SW 1271 (cell line): ENCODE measurements at places on chromosomes 11 and 22.

DNA sequence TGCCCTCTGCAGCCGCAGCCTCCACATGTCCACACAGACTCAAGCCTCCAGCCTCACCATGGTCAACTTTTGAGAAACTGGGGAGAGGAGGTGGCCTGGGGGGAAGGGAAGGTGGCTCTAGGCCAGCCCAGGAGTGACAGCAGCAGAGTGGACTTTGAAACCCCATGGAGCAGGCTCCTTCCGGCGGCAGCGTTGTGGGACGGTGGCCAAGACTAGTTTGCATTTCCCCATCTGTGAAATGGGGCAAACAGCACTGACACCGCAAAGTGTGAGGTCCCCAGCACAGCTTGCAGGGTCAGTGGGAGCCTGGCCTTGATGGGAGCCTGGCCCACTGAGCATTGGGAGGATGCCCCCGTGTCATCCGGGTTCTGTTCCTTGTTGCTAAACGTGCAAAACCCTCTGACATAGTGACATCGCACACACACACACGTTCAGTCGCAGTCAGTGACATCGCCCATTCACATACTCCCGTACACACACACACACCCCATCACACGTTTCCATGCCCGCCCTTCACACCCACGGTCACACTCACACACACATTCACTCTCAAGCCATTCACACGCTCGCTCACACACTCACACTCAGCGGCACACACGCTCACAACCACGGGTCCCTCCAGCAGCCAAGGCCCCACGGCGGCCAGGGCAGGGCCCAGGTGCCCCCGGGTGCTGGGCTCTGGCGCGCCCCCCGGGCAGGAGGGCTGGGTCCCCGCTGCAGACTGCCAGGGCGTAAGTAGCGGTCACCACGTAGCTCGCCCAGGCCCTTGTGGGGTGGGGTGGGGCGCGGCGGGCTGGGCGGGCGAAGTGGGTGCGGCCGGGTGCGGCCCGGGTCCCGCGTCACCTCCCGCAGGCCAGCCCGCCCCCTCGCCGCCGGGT lies 585 bp downstream of the CYB5R3 start:
- DNase-seq, result no peak

DNA sequence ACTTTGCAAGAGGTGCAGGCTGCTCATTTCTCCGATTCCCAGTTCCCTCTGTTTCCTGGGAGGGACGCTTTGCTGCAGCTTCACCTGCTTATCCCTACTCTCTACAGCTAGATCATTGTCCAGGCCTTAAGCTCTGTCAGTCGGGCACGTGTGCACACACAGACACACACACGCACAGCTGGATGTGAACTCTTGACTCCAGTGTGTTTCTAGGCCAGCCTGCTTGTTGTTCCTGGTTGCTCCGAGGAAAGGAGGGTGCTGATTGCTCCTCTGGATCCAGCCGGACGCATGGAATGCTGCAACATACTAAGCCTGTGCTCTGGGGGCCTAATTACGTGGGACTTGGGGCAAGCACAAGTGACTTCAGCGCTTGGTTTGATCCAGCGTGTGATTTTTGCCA lies 19.7 kb downstream of the ZNRF3 start:
- DNase-seq, result no peak

DNA sequence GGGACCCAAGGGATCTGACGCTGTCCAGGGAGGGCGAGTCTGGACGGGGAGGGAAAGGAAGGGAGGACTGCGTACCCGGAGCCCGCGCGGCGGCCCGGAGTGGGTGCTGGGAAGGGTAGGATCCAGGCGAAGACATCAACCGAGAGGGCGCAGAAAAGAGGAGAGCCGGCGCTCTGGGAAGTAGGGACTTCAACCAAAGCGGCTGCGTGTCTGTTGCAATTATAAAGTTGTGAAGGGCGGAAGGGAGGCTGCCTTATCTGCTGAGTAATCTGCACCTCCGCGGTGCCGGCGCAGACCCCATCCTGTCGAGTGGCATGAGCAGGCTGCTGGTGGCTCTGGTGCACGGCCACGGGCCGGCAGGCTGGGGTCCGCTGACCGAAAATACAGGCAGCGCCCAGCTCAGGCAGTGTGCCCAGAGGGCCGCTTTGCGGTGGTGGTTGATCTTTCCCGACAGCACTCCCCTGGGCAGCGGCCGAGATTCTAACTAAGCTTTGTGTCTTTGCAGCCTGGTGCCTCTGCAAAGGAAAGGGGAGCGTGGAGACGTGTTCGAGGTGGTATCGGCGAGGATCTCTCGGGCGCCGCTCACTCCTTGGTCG lies 978 bp downstream of the C11orf87 start:
- no peak for DNase-seq

GRCh38 chr11:79097246-79097875 lies 343.5 kb downstream of the TENM4 start:
- no peak for DNase-seq

DNA sequence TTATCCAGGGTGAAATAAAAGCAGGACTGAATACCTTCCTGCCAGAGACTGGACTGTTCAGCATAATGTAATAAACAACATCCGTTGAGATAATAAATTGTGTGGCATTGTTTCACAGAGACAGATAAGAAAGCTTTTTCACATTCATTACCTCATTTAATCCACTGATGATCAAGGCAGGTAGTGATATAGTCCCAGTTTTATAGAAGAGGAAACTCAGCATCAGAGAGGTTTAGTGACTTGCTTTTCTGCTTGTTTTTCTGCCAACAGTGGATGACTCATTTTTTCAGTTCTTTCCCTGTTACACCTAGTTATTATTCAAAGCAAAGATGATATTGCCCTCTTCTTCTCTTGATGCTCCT lies 4.0 kb downstream of the MYO18B start:
- no peak for DNase-seq

- DNase-seq, result no peak
Measured at GRCh38 chr22:40027191-40028097, 32.7 kb downstream of the FAM83F start.

DNA sequence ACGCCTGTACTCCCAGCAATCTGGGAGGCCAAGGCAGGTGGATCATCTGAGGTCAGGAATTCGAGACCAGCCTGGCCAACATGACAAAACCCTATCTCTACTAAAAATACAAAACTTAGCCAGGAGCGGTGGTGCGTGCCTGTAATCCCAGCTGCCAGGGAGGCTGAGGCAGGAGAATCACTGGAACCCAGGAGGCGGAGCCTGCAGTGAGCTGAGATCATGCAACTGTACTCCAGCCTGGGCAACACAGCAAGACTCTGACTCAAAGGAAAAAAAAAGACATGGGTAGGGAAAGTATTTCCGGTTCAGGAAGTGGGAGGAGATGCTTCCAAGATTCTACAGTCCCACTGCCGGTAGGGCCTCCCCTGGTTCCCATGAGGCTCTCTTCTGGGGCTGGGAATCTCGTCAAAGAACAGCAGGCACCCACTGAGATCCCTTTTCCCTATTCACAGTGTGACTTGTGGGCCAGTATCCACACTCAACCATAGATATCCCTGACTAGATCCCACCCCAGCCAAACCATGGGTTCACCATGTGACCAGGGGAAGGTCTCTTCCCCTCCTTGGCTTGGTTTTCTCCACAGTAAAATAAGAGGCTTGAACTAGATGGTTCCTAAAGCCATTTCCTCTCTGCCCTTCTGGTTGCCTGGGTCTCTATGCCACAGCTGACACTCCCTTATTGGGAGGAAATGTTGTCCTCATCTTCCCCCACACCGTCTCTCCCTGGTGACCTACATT lies 443.3 kb downstream of the BUD13 start:
- no peak for DNase-seq

- DNase-seq, result no peak
Measured at GRCh38 chr22:43326331-43327156, 16.6 kb downstream of the SCUBE1 start.

DNA sequence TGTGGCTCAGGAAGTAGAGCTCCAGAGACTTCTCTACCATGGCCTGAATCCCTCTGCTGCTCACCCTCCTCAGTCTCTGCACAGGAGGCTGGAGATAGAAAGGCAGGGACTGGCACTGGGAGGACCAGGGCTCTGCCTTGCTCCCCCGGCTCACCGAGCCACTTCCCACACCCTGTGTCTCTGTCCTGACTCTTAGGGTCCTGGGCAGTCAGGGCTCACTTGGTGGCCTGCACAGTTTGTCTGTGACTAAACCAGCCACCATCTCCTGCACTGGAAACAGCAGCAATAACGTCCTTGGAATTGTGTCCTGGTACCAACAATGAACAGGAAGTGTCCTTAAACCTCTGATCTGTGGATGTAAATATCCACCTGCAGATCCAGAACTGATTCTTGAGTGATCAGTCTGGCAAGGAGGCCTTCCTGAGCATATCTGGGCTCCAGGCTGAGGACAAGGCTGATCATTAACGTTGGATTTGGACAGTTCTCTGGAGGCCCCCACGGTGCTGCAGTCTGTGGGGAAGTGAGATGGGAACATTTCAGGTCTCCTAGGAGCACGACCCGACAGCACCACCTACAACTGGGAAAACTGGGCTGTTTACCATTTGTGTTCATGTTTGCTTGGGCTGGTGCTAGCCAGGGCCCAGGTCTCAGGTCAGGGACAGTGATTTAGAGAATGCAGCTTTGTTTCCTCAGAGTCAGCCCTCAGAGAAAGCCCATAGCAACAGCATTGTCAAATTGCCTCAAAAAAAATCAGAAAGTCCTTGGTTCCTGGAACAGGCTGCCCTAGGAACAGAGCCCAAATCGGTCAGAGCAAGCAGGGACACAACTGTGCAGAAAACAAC lies 82.5 kb downstream of the ZNF280B start:
- no peak for DNase-seq

DNA sequence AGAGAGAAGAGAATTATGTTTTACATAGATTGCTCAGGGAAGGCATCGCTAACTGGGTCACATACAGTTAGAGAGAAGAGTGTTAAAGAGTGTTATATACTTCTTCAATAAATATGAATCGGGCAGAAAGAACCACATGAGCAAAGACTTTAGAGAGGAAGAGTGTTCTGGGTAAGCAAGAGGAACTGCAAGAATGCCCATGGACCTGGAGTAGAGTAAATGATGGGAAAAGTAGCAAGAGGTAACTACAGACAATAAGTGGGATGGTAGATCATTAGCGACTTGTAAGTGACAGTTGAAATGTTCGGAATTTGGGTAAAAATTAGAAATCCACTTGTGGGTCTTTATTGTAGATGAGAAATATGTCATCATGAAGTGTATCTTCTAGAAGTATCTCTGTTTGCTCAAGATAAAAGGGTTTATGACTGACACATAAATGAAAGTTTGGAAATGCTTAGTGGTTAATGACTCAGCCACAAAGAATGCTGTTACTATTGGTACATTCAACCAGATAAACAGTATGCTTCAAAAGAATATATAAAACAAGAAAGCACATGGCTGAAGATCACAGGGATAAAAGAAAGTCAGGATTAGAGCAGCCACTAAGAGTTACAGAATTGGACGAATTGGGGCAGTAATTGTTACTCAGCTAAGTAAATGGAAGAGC lies 229.3 kb downstream of the CASP12 start:
- peak; percentile 47 for DNase-seq

GRCh38 chr22:50190941-50191741 lies 5.4 kb downstream of the TRABD start:
- no peak for DNase-seq

DNA sequence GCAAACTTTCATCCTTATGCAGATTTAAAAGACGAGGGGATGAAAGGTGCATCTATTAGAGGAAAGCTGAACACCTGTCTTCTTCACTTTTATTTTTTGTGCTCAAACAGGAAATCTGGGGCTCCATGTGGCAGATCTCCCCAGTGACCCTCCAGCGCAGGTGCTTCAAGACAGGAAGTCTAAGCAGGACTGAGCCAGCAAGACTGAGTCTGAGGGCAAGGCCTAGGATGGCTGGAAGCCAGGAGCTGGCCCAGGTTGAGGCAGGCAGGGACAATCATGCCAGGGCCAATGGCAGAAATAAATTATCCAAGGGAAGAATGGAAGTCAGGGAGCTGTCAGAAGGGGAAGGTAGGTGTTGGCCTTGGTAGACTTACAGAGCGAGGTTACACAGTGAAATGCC lies 101.1 kb upstream of the SPON1 start:
- DNase-seq, result no peak

GRCh38 chr11:72958791-72959190 lies 144.6 kb downstream of the ATG16L2 start:
- DNase-seq, result no peak

- no peak for DNase-seq
Measured at GRCh38 chr11:46280706-46281105, 3.2 kb downstream of the CREB3L1 start.

GRCh38 chr22:46578251-46578823 lies 40.9 kb upstream of the CELSR1 start:
- no peak for DNase-seq

GRCh38 chr11:295351-296170 lies 3.8 kb downstream of the IFITM5 start:
- no peak for DNase-seq

DNA sequence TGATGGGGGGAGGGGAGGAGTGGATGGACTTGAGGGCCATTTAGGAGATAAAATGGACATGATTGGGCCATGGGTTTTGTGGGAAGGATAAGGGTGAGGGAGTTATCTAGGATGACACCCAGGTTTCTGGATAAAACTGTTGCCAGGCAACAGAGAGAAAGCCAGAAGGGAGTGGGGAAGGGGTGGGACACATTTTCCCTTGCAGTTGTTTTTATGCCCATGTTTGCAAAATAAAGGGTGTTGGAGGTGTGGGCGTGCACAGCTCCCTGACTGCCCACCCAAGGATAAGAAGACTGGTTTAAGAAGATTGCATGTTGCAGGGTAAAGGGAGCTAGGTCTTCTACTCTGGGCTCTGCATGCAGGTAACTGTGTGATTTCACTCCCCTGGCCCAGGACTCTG lies 18.3 kb upstream of the YWHAH start:
- DNase-seq, result no peak

DNA sequence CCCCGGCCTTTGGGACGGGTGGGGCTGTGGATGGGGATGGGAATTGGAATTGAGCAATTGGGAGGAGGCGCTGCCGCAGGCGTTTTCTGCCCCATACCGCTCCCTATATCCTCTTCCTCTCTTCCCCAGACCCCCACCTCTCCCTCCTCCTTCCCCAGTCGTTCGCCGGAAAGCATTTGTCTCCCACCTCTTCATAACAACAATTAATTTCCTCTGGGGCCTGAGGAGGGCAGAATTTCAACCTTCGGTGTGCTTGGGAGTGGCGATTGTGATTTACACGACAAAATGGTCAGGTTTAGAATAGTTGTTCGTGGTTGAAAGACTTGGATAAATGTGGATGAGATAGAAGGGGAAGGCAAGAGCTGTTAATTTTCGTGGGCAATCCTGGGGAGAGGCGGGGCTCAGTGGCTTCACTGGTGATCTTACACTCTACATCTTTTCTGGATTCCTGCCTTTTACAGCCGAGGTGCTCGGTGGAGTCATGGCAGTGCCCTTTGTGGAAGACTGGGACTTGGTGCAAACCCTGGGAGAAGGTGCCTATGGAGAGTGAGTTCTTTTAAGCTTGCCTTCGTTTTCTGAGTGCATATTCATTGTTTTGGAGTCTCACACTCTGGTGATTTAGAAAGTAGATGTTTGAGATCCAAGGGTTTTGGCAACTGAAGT lies 1.5 kb downstream of the CHEK1 start:
- peak; percentile 99 for DNase-seq

GRCh38 chr11:12800871-12801270 lies 126.7 kb downstream of the TEAD1 start:
- no peak for DNase-seq

GRCh38 chr11:70547386-70547785 lies 149.1 kb downstream of the CTTN start:
- no peak for DNase-seq
